Activated CD4-positive, alpha-beta T cell treated with anti-CD3 and anti-CD28 coated beads, Interleukin-2, amount 50 U/mL, for 48 hours (primary cell): ENCODE measurements at places on chromosomes 2 and 18.

GRCh38 chr2:20242727-20243377 lies 17.9 kb upstream of the SDC1 start:
- DNase-seq, result no peak

DNA sequence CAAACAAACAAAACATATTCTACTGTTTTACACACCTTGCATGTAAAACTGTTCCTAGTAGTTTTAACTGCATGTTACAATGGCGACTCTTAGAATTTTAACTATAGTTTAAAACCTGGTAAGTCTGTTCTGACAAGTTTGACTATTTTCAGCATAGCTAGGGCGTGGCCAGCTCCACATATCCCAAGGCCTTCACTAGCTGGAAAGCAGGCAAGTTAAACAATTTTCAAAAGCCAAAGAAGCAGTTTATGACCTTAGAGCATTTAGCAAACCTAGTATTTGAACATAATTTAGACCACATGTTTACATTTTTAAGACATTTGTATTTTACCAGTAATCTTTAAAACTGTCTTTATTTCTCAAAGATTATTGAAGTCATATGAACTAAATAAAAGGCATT lies 402.8 kb upstream of the SYT4 start:
- DNase-seq, result no peak

- DNase-seq, result no peak
These were observed 643.3 kb downstream of the SOCS6 start for GRCh38 chr18:70931942-70932814.

- DNase-seq, result no peak
These were observed 64.3 kb upstream of the SNTG2 start for GRCh38 chr2:886072-887022.

- no peak for DNase-seq
These were observed 624.9 kb upstream of the FANCL start for GRCh38 chr2:58866040-58866439.

DNA sequence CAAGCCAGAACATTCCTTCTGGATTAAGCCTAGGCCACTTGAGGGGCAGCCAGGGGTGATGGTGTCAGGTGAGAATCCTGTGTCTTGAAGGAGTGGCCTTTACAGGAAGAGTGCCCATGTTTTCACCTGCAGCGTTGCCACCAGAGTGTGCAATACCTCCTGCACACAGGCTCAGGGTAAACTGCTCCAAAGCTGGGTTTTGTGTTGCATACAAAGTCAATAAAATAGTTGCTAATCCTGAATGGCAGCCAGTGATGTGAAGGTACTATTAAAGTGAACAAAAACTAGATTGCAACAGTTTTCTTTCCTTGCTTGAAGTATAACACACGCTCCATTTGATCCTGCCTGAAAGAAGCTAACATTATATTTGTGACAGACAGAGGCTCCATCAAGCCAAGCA lies 64.4 kb upstream of the NRP2 start:
- DNase-seq, result no peak

DNA sequence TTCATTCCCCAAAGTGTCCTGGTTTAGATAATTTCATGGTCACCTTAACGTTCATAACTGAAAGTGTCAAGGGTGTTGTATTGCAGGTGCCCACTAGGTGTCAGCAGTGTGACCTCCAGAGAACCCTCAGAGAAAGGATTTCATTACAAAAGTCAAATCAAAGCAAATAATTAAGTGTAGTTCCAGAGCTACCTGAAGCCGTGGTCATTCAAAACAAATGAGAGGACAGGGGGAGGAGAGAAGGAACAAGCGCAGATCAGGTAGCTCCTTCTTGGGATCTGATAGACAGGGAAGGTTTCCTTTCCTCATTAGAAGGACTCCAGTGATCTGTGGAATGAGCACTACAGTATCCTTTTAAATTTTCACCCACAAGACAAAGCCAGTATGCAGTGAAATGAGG lies at the start of gene SLC9A4:
TSS of gene SLC9A4 (plus strand) at position 207 of the 400 bp plus-strand sequence. CDS start 534 bp downstream, outside the sequence.
- DNase-seq, result peak; percentile 64

DNA sequence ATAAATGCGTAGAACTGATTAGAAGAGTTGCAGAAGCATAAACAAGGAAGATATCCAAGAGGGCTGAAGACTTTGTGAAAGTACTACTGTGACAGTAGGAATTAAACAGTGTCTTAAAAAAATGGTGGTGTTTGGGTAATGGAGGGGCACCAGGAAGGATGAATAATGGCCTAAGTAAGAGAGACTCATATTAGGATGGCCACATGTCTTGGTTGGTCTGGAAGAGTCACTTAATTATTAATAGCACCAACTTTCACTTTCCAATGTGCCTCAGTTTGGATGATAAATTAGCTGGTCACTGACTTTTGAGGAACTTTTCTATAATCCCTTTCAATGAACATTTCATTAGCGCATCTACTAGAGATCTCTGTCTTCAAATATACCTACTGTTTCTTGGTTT lies 372.2 kb downstream of the NYAP2 start:
- no peak for DNase-seq

GRCh38 chr2:216683846-216684245 lies 11.5 kb downstream of the IGFBP5 start:
- no peak for DNase-seq
